Cortex of kidney (tissue), 1 donor: ENCODE measurements at places on chromosomes 4 and X.

DNA sequence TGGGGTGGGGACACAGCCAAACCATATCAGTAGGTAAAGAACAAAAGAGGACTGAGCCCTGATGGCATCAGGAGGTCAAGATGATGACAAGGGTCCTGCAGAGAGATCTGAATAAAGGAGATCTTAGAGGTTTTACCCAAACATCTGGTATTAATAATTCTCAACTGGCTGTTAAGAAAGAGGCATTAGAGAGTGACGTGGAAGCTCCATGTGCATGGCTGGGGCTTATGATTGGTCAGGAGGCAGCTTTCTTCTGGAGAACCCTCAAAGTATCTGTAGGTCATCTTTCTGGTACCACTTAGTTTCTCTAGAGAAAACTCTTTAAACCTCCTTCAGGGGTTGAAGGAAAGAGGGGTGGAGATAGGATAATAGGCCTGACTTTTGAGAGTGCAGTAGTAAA, 18.7 kb downstream of the MGST2 start:
- no peak for DNase-seq

GRCh38 chr4:122827879-122828601, 1.4 kb downstream of the FGF2 start:
- DNase-seq: no peak

DNA sequence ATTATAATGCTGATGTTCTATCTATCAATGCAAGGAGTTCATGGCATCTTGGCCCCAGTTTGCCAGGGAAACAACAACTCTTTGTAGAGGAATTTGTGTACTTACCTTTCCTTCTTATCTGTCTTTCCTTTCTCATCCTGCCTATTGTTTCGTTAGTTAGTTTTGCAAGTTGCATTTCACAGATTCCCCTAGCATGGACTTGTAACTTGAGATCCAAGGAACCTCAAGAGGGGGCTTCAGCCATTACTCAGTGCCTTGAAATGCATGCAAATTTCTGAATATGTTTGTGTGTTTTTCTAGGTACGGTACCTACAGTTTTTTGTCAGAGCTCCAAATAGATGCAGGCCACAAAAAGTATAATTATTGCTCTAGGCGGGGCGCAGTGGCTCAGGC, 203.6 kb downstream of the LDB2 start:
- DNase-seq: no peak

DNA sequence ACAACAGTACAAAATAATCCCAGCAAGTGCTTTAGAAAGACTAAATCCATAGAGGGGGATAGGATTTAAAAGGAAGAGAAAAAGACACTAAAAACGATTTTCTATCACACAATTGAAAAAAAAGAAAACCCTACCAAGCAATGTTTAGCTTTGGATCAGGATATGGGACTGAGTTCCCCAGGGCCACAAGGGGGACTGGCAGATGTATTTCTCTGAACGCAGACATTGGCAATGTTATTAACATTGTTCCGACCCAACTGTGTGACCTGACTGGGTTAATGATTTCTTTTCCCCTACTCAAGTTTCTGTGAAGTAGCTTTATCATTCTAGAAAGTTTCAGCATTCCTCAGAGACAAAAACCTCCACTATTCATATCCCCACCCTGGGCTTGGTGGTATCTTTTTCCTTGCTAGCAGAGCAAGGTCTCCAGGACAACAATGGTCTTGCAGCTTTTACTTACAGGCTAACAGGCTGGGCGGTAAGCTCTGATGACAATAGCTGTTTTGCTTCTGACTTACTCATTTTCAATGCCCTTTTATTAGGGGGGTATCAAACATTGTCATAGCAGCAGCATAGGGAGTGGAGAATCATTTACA, 25.8 kb downstream of the SLC7A11 start:
- no peak for DNase-seq

- no peak for DNase-seq
Measured at GRCh38 chr4:173835903-173836302, 305.9 kb upstream of the HAND2 start.

- no peak for DNase-seq
Measured at GRCh38 chr4:3851211-3851610, 85.0 kb downstream of the ADRA2C start.
